Hepatocyte (in vitro differentiated cells): ENCODE measurements at places on chromosomes 6 and 20. TPM values are rescaled to one million over a fixed set of nuclear protein-coding genes. Genes with fewer than 3 reads are reported as not detected.

MAN1A1 gene
- 228 and 245 TPM in 2 replicates for total RNA-seq

COL21A1 gene
- total RNA-seq, result 44.7 and 59.2 TPM in 2 replicates

FGD2 gene
- 2.5 and 4.6 TPM in 2 replicates for total RNA-seq

SLC26A8 gene
- total RNA-seq, result 0.48 TPM in 1 of 2 replicates, not detected in the other

C6orf58 gene
- 0.12 TPM in 1 of 2 replicates, not detected in the other for total RNA-seq

PRSS16 gene
- total RNA-seq, result 9.9 and 11.2 TPM in 2 replicates

SLC35D3 gene
- not detected in 2 replicates for total RNA-seq

STX11 gene
- total RNA-seq, result 0.27 and 1.6 TPM in 2 replicates

LRRC73 gene
- total RNA-seq, result 0.28 TPM in 1 of 2 replicates, not detected in the other

SRMS gene
- not detected in 2 replicates for total RNA-seq

CGA gene
- total RNA-seq, result 35.5 and 43.8 TPM in 2 replicates

RCAN2 gene
- 6.6 TPM in 2 replicates for total RNA-seq

GLP1R gene
- total RNA-seq, result 0.30 and 0.52 TPM in 2 replicates

RNF39 gene
- 0.73 and 1.1 TPM in 2 replicates for total RNA-seq
